Renal pelvis (tissue), 12 donors: ENCODE measurements at places on chromosomes 6 and 20. TPM values are rescaled to one million over a fixed set of nuclear protein-coding genes. Genes with fewer than 3 reads are reported as not detected.

LATS1 gene
- 31.7 TPM for polyA plus RNA-seq

BMP5 gene
- polyA plus RNA-seq, result 4.5 TPM

ATP9A gene
- polyA plus RNA-seq, result 60.1 TPM

HLA-DOB gene
- polyA plus RNA-seq, result 0.31 TPM

SAPCD1 gene
- polyA plus RNA-seq, result 13.8 TPM

LGSN gene
- polyA plus RNA-seq, result 0.66 TPM
